Esophagus squamous epithelium (tissue), 5 donors: ENCODE measurements at places on chromosomes 1 and 21. TPM values are rescaled to one million over a fixed set of nuclear protein-coding genes. Genes with fewer than 3 reads are reported as not detected.

GRCh38 chr1:94670273-94670672 is 128.7 kb upstream of the F3 start:
- no peak for DNase-seq

DNA sequence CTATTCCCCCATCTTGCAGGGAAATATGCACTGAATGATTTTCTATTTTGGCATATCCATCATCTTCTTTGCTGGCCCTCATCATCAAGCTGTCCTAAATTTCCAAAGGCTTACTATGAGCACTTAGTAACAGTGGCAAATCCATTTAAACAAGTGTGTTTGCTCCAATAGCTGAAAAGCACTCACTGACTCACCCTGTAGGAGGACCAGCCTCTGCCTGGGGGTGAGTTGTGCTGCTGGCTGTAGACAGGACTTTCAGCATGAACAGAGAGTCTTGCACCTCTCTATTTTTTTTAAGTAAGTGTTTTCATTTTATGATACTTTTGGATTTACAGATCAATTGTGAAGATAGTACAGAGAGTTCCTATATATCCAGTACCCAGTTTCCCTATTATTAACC is 97.3 kb downstream of the SLC35F3 start:
- no peak for DNase-seq

GRCh38 chr1:38992412-38993111 is 1.5 kb downstream of the AKIRIN1 start:
- DNase-seq: no peak

PRR9 gene
- not detected for total RNA-seq

MFAP2 gene
- 10.5 TPM for total RNA-seq
